ENCODE measurements at places on chromosomes 1 and 21.

GRCh38 chr1:44602634-44603628 lies 71.3 kb downstream of the TMEM53 start:
- DNase-seq: no peak

- peak; percentile 61 for DNase-seq
Observed at GRCh38 chr1:161038523-161039153, at the start of gene TSTD1. TSTD1 (minus strand) TSS chr1:161038964; CDS start chr1:161038889, 75 bp downstream.

DNA sequence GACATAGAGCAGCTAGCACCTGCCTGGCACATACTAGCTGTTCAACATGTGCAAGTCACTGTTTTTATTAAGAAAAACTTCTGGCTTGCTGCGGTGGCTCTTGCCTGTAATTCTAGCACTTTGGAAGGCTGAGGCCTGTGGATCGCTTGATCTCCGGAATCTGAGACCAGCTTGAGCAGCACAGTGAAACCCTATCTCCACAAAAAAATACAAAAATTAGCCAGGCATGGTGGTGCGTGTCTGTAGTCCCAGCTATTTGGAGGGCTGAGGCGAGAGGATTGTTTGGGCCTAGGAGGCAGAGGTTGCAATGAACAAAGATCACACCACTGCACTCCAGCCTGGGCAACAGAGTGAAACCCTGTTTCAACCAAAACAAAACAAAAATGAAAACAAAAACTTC lies 27.7 kb upstream of the C8B start:
- no peak for DNase-seq

DNA sequence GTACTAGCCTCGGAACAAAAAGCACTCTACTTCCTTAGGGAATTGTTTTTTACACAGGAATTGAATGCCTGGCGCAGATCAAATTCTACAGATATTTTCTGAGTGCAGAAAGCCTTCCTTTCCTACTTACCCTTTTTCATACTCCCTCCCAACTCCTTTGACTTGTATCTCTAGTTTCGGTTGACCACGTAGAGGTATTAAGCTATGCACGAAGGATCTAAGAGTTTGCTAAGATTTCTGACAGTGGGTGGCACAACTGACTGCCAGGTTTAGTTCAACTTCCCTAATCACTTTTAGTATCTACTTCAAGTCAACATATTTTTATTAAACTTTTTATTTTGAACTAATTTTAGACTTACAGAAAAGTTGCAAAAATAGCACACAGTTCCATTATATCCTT lies 5.0 kb downstream of the TOR1AIP2 start:
- no peak for DNase-seq

DNA sequence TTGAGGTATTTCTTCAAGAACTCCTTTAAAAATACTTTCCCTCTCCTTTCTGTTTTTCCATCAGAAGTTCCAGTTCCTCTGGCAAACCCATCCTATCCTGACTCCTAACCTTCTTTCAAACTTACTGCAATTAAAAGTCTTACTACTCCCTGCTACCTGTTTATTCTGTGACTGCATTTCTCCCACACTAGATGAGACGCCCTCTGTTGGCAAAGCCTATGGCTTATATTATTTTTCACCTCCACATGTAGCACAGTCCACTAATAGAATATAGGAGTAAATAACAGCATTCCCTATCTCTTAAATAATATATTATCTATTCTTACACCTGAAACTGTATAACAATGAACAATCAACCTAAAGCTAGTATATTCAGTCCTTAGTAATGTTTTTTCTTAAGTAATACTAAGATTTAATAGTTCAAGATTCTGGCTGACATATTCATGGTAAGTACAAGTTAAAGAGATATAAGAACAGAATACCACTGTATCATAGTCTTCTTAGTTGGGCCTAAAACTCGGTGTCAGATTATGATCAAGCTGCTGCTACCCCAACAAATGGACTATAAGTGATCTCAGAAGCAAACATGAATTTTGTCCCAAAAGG lies 54.8 kb downstream of the RAB3GAP2 start:
- no peak for DNase-seq

DNA sequence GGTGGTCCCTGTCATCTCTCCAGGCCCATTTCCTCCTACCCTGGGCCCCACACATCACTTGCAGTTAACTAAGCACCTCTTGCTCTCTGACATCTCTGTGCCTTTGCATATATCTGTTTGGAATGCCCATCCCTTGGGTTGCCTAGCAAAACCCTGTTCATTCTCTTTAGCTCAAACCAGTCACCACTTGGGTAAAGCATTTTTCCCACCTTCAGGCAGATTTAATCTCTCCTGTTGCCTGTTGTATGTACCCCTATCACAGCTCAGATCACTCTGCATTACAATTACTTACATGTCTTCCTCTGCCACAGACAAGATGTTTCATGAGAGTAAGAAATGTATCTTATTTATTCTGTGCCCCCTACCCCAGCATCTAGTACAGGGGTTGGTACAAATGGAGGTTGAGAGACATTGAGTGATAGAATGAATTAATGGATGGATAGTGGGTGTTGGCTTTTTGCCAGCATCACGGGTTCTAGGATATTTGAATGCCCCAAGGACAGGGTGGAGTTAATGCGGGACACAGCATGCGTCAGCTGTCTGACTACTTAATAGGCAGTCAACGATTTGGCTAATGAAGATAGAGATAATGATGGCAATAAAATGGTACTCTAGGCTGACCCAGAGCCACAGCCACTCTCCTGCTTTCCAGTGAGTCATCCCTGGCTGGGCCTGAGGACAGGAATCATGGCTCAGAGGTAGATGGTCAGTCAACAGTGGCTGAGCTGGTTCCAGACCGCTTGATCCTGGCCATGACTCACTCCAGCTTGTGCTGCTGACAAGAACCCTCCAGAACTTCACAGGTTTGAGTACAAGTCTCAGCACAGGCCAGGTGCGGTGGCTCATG lies 6.5 kb downstream of the NR0B2 start:
- no peak for DNase-seq

DNA sequence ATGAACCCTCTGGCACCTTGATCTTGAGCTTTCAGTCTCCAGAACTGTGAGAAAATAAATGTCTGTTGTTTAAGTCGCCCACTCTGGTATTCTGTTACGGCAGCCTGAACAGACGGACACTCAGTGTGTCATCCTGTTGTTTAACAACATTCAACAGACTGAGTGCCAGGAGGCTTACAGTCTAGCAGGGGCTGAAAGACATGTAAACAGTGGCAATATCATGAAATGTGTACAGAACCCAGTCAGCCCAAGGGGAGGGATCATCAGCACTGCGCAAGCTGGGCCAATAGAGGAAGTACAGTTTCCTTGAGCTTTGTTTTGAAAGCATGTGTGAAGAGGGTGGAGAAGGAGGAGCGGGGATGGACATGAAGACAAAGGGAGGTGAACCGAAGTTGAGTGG lies 13.6 kb downstream of the DIP2A start:
- no peak for DNase-seq

DNA sequence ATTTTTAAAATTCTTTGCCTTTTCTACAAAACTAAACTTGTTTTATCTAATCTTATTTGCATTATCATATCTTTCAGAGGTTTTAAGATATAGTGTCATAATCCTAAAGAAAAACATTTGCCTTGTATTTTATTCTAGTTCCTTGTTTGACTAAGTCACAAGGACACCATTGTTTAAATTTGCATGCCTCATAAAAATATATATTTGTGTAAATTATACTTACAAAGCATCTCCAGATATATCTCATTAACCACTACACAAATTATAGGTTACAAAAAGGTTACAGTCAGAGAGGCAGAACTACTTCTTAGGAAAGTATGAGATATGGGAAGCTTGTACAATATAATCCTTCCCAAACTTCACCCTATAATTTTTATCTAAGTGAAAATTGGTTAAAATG lies 4.2 kb upstream of the RGS13 start:
- DNase-seq: no peak

DNA sequence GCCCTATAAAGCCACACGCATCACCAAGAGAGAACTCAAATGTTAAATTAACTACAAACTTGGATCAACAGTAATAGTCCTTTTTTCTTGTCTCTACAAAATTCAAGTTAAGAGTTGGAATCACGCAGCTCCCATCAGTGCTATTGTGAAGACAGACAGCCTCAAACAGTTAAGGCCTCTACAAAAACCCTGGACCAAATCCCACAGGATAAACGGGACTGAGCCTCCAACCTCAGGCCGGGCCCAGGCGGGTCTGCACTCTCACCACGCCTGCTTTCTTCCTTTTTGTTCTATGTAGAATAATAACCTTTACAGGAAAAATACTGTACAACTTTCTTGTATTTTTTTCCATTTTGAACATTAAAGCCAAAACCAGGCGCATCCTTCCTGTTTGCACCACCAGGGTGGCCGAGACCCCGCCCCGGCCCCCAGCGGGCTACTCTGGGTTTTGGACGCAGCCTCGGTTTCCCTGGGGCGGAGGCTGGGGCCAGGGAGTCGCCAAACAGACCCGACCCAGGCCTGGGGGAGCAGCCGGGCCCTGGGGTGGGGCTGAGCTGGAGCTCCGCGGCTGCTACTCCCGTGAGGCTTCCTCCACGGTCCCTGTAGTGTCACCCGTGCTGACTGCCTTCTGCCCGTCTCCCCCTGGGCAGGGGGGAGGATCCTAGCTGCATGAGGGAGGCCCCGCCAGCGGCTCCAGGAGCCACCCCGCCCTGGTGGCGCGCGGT lies 158.4 kb downstream of the CASZ1 start:
- DNase-seq: no peak

GRCh38 chr1:240226102-240226501 lies 134.4 kb downstream of the FMN2 start:
- no peak for DNase-seq

- no peak for DNase-seq
Observed at GRCh38 chr1:186775881-186776560, 52.7 kb upstream of the PLA2G4A start.

DNA sequence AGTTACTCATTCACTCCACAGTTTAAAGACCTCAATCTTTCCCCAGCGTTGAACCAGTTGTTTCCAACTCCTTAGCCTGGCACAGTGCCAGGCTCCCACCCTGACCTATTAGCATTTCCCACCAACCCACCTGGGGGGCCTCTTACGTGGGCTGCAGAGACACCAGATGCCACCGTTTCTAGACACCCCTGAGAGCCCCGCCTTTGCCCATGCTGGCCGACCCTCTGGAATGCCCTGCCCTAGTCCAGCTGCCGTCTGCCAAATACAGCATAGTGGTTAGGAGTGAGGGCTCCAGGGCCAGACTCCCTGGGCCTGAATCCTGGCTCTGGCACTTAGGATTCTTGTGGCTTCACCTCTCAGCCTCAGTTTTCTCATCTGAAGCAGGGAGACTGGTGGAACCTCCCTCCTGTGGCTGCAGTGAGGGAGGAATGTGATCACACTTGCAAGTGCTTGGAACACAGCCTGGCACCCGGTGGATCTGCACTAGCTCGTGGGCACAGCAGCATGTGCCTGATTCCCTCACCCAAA lies 65.2 kb downstream of the TMCO4 start:
- no peak for DNase-seq

DNA sequence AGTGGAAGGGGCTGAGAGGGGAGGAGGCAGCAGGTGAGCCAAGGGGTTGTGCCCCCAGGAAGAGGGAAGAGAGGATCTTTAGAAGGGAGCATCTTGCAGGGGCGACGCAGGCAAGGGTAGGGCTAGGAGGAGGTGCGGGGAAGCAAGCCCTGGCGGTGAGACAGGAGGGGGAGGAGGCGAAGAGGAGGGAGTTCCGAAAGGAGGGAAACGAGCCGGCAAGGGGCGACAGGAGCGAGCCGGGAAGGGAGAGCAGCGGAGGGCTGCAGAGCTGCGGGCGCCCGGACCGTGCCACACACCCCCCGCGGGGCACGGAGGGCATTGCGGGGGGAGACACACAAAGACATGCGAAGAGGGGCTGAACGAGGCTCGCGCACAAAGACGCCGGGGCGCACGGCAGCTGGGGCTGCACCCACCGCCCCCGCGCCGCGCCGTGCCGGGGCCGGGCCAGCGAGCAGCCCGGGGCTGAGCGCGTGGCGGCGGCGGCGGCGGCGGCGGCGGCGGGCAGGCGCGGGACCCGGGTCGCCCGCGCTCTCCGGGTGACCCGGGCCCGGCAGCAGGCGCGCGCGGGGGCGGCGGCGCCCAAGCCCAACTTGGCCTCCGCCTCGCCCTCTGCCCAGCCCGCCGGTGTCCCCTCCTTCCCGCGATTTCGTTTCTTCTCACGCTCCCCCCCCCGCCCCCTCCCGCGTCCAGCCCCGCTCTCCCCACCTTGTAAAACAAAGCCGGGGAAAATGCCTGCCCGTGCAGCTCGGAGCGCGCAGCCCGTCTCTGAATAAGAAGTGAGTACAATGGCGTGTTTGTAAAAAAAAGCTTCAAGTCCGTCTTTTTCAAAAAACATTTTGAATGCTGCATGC lies at the start of gene KCNK2:
Gene KCNK2, plus strand, starts transcription at position 206 of the 851 bp plus-strand sequence. CDS start 649 bp downstream, outside the sequence.
- DNase-seq: no peak

GRCh38 chr1:92843046-92843423 lies 11.2 kb downstream of the RPL5 start:
- DNase-seq: no peak

GRCh38 chr21:36135391-36136102 lies 668 bp downstream of the CBR3 start:
- DNase-seq: peak; percentile 31

DNA sequence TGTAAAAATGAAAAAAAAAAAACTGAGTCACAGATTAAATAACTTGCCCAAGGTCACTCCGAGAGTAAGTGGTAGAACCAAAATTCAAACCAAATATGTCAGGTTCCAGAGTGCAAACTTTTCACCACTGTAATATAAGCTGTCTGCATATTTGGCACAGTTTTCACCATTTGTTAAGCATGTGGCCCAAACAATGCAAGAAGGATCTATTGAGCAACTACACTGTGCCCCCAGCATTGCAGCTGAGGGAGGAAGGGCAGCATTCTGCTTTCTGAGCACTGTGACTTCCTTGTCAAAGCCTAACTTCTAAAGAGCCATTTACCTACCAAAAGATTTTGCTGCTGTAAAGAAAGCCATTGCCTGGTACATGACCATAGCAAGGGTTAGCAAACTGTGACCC lies 133.4 kb downstream of the SYT2 start:
- DNase-seq: no peak

GRCh38 chr1:115218034-115218405 lies 120.0 kb downstream of the NGF start:
- no peak for DNase-seq

DNA sequence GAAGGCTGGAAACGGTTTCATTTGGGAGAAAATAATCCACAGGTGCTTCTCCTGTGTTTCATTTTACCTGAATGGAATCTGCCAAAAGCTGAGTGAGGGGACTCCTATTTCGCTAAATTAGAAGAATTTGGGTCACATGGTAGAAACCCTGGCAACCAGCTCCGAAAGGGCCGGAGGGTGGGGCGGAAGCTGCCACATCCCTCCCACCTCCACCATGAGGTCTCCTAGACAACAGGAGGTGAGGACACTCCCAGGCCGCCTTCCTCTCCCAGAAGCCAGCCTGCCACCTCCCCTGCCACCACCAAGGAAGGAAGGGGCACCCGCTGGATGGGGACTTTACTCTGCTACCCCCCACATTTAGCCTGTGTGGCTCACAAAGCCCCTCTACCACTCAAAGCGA lies 199.9 kb upstream of the ZC3H12A start:
- no peak for DNase-seq

GRCh38 chr1:213131851-213132655 lies 81.0 kb downstream of the RPS6KC1 start:
- DNase-seq: no peak

GRCh38 chr21:32602099-32602498 lies 10.1 kb downstream of the CFAP298 start:
- no peak for DNase-seq

- no peak for DNase-seq
Observed at GRCh38 chr1:39230261-39231190, 26.0 kb downstream of the MACF1 start.
